ENCODE measurements at places on chromosomes 16 and 17.

- DNase-seq: peak; percentile 15
These were observed 27.1 kb downstream of the SCPEP1 start for GRCh38 chr17:57004944-57005579.

- no peak for DNase-seq
These were observed 9.1 kb downstream of the TUBG1 start for GRCh38 chr17:42618442-42619150.

DNA sequence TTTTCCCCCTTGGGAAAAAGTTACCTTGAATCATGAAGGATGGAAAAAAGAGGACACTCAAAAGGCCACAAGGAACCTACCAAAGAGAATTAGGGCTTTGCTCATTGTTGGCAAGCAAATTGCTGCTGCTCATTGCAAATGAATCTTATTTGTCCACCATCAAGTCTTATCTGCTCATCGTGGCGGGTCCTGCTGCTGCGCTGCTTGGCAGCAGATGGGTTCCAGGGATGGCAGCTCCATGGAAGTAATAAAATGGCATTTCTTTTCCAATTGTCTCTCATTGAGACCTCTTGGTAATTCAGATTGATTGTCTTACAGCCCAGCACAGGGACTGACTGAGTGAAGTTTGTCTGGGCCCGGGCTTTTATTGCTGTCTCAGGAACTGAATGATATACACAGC lies 118.7 kb downstream of the MRM1 start:
- DNase-seq: no peak

DNA sequence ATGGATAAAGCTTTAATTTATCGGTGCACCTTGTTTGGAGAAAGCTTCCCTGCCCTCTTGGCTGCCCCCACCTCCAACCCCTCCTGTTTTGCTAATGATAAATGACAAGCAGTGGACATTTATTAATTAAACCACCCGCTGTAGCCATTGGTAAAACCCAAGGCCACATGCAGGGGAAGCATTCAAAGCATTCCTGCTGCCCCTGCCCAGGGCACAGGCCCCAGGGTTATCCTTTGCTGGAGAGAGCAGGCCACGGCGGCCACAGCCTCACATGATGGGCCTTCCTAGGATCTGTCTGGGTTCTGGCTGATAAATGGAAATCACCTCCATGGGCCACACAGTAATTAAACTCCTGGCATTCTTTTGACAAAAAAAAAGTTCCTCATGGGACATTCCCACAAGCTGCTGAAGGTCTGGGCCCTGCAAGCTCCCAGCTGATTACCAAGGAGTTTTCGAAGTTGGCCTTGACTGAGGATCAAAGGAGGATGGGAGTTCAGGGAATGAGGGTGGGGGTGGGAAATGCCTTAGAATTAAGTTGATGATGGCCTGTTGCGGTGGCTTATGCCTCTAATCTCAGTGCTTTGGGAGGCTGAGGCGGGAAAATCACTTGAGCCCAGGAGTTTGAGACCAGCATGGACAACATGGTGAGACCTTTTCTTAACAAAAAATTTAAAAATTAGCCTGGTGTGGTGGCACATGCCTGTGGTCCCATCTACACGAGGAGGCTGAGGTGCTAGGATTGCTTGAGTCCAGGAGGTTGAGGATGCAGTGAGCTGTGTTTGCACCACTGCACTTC lies 35.5 kb downstream of the SOST start:
- DNase-seq: no peak

DNA sequence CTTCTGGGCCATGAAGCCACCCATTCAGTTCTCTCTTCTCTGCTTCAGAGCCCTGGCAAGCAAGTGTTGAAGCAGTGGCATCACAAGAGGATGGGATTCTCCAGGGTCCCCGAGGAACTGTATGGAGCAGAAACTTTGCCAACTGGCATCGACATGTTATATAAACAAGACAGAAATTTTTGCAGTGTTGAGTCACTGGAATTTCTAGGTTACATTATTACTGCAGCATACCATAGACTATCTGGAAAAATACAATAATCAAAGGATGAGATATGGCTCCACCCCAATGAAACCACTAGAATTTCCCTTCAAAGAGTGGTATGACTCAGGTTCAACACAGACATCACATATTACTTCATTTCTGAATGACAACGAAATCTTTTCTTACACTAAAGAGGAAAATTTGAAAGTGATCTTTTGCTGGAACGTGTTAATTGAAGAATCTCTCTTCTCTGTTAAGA lies 343.0 kb upstream of the DYNLRB2 start:
- DNase-seq: no peak

DNA sequence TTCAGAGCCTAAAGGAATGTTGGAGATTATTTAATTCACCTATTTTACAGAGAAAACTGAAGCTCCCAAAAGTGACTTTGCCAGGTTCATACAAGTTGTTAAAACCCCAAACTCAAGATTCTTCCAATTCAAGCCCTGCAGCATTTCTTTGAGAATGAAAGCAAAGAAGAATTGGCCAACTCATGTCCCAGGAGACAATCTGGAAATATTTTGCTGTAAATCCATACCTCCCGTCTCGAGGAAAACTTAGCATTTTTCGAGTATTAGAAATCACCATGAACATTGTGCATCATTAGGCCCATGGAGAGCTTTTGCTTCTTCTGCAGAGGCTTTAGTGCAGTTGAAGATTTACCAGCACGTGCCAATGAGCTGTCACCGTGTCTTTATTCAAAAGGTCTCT lies 176.4 kb upstream of the KCNJ16 start:
- DNase-seq: no peak

GRCh38 chr16:56424404-56424764 lies 961 bp downstream of the AMFR start:
- DNase-seq: no peak

DNA sequence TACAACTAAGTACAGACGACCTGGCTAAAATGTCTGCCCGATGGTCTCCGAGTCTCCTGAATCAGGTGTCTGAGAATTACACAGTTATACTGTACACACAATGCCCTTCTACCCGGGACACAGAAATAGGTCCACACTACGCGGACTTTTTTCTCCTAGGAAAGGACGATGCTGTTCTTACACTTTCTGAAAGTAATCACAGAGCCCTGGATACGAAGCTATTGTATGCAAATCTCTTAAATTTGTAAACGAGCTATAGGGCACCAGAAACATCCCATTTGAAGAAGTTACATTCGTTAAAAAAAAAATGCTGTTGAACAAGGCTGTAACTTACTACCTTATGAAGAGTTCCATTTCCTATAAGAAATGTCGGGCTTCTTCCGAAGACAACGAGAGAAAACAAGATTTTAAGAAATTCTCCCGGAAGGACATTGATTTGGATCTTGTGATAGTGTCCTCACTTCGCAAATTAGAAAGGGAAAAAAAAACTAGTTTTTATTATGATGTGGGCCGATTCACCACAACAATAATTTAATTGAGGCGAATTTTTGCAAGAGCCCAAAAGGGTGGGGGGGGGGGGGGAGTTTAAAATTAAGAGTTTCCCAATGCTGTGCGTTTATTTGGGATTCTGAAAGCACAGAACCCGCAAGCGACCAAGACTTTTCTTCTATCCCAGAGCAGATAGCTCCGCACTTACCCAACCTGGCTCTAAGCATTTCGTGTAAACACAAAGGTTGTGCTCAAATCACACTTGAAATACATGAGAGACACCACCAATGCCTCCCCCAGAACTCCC lies 1.5 kb upstream of the SOX9 start:
- DNase-seq: no peak

DNA sequence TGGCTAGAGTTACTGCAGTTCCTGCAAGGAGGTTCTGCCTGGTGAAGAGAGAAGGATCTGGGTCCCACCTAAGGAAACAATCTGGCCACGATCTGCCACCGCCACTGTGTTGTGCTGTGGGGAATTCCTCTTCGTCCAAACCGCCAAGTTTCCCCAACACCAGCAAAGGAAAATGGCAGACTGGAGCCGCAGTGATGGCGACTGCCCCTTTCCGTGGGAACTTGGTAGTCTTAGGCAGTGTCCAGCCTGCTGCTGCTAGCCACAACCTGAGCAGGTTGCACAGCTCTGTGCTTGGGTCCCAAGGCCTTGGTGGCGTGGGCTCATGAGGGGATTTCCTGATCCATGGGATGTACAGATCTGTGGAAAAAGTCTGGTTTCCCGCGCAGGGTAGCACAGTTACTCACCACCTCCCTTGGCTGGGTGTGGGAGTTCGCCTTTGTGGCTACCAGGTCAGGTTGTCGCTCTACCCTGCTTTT lies 28.6 kb downstream of the NFATC3 start:
- no peak for DNase-seq

GRCh38 chr17:18944646-18945045 lies 7.3 kb upstream of the SLC5A10 start:
- no peak for DNase-seq

- peak; percentile 57 for DNase-seq
These were observed 7.5 kb upstream of the NOS2 start for GRCh38 chr17:27807567-27808470.
